Suppressor macrophage treated with lipopolysaccharide for 4 hours (primary cell): ENCODE measurements at places on chromosomes 7 and 10.
A peak's percentile ranks its signal among the peaks of the same experiment; 100 is the strongest.

- no peak for DNase-seq
Observed at GRCh38 chr10:35554461-35555056, 50.6 kb upstream of the GJD4 start.

DNA sequence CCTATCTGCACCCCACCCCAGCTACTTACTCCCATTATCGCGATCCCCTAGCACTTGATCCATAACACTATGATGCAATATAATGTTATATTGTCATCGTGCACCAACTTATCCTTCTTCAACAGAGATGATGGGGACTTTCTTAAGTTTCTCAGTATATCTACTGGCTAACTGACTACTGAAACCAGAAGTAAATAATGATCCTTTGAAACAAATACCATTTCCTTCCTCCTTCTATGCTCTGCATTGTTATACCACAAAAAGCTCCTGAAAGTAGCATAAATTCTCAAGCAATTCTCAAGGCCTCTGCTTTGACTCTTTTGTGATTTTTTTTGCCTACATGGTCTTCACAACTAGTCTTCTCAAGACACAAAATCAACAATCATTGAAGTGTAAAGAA lies 68.9 kb downstream of the HTR7 start:
- DNase-seq, result peak; percentile 65

GRCh38 chr7:106377847-106378361 lies 93.1 kb upstream of the NAMPT start:
- no peak for DNase-seq

DNA sequence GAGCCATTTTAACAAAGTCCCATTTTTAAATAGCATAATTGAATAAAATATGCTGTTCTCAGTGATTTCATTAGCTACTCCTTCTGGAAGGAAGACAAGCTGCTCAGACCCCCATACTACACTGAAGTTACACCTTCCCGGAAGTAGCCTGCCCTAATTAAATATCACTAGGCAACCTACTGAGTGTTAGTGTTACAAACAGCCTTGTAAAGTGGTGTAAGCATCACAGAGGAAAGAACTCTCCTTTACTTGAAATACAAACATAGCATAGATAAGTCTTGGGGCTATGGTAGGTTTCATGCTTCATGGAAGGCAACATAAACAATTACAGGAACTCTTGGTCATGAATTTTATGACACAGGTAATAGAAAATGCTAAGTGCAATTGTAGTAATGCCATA lies 43.4 kb upstream of the PTN start:
- no peak for DNase-seq

DNA sequence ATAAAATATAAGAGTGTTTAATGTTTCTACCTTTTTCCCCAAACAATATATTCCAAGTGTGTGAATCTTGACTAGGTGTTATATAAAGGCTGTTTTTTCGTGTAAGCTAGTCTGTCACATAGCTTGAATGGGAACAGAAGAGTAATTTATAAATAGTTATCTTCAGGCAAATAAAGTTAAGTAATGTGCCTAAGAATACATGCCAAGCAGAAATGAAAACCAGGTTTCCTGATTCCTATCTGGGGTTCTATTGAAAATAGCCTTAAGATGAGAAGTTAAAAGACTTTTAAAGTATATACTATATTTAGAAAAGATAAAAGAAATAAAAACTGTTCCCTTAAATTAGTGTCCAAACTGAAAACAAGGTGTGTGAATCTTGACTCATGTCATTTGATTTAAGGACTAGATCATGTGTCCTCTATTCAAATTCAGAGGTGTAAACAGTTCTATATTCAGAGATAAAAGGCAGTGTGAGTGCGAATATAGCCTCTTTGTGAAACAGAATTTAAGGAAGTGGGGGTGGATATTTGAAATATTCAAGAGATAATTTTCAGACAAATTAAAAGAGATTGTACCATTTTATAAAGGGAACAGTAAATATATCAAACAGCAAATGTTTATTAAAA lies 247.5 kb downstream of the THSD7A start:
- no peak for DNase-seq

DNA sequence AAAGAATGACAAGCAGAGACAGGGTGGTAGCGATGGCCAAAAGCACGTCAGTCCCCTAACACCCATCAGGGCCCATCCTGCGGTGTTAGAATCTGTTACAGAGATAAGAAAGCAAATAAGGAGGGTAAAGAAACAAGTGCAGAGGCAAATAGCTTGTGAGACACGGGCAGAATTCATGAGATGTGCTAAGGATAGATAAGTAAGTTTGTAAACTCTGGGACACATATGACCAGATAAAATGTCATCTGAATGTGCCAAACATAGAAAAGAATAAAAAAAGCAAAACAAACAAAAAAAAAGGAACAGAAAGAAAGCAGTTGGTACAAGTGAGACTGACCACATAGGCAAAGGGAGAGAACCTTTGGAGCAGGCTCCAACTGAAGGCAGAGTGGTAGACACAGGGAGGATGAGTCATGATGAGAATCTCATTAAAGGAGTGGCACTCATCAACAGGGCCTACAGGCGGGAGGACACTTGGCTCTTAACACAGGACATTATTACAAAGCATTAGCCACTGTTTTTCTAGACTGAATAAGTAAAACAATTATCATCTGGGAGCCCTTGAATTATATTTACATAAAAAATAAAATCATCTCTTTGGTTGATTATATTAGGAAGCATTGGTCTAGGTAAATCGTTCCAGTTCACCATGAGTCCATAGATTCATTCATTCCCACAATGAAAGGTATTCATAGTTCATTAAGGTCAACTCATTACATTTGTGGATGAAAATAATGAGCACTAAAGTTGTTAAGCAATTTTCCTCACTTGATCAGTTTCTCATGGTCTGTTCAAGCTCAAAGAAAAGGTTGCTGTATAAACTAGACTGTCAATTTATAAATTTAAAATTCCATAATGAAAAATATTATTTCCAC lies 21.5 kb upstream of the EPHB6 start:
- DNase-seq, result peak; percentile 63

DNA sequence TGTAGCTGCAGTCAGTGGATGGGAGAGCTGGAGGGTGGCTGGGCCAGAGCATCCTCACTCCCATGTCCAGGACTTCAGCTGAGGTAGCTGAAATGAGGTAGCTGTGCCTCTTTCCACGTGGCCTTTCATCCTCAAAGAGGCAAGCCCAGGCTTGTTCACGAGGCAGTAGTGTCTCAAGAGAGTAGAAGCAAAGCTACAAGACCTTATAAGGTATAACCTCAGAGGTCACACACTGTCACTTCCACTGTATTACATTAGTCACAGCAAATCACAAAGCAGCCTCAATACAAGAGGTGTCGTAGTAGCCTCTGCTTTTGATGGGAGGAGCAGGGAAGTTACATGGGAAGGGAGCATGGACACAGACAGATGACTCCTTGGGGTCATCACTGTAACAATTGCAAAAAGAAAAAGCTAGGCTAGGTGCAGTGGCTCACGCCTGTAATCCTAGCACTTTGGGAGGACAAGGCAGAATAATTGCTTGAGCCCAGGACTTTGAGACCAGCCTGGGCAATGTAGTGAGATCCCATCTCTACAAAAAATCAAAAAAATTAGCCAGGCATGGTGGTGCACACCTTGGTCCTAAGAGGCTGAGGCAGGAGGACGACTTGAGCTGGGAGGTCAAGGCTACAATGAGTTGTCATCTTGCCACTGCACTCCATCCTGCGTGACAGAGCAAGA lies 97.5 kb downstream of the SKIDA1 start:
- DNase-seq, result no peak

DNA sequence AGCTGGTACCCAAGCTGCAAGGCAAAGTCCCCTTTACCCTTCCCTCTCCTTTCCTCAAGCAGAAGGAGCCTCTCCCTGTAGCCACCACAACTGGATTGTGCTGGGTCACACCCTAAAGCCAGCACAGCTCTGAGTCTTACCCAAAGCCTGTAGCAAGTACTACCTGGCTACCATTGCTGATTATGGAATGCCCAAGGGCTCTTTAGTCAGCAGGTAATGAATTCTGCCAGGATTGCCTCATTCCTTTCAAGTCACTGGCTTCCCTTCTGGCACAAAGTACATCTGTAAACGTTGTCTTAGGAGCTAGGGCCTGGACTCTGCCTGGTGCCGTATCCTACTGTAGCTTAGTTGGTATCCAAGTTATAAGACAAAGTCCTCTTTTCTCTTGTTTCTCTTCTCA lies 52.0 kb downstream of the FAS start:
- no peak for DNase-seq

DNA sequence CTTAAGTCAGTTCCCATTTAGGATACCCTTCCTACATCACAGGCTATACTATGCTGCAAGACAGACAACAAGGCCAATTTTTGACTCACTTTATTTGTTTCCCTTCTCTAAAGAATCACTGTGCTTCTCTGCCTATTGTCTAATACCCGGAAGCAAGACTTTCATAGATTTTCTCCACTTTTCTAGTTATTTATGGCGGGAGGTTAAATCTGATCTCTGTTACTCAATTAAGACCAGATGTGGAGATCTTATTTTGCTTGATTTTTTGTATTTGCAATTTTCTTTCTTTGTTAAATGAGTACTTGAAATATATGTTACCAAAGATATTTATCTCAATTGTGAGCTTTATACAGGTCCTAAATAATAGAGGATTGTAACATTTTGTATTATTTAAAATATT lies 511.5 kb downstream of the ATRNL1 start:
- DNase-seq, result no peak

GRCh38 chr10:114723361-114723760 lies 65.3 kb upstream of the ABLIM1 start:
- no peak for DNase-seq

GRCh38 chr7:91717681-91718470 lies 162.6 kb downstream of the MTERF1 start:
- DNase-seq, result no peak

DNA sequence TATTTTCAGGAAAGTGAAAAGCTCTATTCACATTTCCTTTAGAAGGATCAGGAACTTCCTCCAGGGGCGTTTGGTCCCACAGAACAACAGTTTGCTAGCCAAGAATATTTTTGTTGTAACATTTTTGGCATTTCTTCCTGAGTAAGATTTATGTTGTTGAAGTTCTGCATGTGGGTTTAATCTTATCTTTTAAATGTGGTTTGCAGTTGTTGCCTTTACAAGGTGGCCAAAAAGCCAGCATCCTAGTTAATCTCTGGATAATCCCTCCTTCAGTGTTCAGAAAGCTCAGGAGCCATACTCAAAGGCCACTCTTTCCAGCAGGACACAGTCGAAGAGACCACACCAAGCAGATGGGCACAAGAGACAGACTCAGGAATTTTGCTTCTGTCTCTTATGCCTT lies 30.0 kb downstream of the SLC26A4 start:
- DNase-seq, result no peak

DNA sequence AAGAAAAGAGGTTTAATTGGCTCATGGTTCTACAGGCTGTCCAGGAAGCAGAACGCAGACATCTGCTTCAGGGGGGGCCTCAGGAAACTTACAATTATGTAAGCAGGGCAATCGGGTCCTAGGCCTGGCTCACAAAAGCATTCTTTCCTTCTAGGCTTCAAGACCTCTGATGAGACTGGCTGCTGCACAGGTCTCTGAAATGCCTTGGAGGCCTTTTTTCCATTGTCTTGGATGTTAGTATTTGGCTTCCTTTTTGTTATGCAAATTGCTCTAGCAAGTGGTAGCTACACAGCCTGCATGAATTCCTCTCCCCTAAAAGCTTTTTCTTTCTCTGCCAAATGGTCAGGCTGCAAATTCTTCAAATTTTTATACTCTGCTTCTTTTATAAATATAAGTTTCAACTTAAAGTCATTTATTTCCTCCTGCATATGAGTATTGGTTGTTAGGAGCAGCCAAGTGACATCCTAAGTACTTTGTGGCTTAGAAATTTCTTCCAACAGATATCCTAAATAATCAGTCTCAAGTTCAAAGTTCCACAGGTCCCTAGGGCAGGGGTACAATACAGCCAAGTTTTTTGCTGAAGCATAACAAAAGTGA lies 83.1 kb upstream of the SEMA3A start:
- no peak for DNase-seq

- no peak for DNase-seq
Observed at GRCh38 chr10:14528450-14528849, 197.7 kb upstream of the FRMD4A start.

DNA sequence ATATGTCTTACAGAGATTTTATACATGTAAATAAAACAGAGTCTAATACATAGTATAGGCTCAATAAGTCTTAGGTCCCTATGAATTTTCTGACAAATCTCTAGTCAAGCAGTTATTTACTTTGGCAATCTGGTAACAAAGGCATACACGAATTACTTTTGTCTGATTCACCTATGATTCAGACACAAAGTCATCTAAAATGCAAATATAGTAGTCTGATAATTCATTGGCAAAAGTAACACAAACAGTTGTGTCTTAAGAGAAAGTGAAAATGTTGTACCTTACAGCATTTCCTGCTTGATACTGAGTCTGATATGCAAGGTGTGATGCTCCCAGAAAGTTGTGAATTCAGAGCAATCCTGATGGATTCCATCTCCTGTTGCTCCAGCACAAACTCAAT lies 209.4 kb upstream of the PRSS1 start:
- DNase-seq, result no peak

DNA sequence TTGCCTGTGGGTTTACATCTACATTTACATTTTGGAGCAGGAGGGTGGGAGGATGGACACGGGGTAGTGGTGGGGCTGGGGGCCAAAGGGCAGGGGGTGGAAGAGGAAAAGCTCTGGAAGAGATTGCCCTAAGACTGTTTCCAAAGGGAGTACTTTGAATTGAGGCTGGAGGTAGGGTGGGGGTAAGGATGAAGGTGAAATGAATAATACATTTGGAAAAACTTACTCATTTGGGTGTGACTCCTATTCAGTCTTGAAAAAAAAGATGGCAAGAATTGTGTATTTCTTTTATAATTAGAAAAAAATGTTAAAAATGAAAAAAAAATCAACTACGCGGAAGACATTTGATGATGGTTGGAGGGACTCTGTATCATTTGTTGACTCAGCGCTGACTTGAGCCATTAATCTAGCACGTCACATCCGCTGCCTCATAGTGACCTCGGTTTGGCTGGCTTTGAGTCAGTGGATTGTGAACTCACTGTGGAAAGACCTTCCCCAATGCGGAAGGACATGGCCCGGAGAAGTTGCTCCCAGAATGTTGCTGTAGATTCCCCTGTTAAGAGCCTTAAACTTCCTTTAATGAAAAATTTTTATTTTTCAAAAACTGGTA lies 2.8 kb downstream of the FAM180A start:
- no peak for DNase-seq

DNA sequence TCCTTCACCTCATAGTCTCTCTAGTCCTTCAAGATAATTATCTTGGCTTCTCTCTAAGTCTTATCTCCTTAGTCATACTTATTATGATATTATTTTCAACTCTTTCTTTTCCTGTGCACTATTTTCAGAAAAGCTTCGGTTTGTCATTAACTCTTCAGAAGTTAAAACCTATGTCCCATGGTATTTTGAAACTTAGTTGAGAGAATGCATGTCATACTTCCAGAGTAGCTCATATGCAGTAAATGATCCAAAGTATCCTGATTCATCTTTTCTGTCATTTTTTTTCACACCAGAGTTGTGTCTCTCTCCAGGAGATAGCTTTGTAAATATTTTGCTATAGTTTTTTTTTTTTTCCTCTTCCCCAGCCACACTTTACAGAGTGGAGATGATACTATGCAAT lies 1008.6 kb downstream of the NRG3 start:
- no peak for DNase-seq
